Activated CD4-positive, alpha-beta T cell treated with anti-CD3 and anti-CD28 coated beads, Interleukin-2, Interleukin-6, amounts not matched to agents 100 ng/mL and 50 ng/mL, durations not matched to agents 16 hours and 8 hours (primary cell): ENCODE measurements at places on chromosomes 11 and 22.

DNA sequence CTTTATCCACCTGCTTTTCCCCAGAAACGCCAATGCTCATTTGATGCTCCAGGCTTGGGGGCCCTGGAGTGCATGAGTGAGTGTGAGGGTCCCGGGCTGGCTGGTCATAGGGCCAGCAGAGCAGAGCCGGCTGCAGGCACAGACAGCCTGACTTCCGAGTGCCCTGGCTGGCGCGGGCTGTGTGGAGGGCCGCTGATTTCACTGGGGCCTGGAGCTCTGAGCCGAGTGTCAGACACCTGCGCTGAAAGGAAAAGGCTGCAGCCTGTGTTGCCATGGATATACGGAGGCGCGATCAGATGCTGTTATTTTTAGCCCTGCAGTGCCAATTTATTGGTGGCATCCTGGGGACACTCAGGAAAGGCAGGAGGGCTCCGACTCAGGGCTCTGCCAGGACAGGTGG is 87.6 kb downstream of the ST3GAL4 start:
- no peak for DNase-seq

DNA sequence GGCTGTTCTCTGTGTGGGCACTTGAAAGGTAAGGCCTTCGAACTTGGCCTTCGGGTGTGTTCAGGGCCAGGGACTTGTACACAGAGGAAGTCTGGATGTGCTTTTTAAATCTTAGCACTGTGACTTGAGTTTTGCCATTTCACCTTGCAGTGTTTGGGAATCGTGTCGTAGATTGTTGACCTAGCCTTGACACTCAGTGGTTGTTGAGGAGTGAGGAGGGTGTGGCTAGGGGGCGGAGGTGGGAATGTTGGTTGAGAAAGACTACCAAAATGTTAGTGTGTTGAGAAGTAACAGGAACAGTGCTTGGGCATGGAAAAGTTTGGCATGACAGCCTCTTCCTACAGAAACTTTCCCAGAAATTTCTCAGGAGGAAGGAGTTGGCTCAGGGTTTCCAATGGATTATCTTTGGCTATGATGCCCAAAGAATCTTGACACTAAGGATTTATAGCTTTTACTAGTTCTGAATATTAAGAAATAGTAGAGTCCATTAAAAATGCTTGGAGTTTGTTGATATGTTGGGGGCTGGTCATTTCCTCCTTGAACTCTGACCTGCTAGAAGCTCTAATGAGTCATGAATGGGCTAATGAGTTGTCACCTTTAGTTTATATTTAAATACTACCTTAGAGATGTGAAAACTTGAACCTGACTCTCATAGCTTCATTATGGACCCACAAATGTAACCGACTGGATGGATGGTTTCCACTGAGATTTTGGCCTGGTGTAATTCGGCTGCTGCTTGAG is 40.6 kb downstream of the BARX2 start:
- no peak for DNase-seq

DNA sequence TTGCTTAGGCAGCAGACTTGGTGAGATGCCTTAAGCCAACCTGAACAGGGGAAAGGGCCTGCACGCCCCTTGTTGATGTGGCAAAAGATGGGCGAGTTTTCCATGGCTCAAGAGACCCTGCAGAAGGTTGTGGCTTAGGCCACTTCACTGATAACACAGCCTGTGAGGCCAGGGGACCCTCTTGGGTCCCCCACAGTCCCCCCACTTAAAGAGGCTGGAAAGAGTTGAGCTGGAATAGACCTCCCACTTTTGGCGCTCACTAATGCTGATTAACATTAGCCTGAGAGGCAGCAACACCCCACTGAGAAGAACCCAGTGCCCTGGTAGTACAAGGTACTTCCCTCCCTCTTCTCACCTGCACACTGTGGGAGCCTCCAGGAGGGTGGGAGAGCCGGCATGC is 107.5 kb downstream of the TRIM29 start:
- no peak for DNase-seq

GRCh38 chr11:8717876-8718753 is 35.5 kb downstream of the RPL27A start:
- DNase-seq: no peak

DNA sequence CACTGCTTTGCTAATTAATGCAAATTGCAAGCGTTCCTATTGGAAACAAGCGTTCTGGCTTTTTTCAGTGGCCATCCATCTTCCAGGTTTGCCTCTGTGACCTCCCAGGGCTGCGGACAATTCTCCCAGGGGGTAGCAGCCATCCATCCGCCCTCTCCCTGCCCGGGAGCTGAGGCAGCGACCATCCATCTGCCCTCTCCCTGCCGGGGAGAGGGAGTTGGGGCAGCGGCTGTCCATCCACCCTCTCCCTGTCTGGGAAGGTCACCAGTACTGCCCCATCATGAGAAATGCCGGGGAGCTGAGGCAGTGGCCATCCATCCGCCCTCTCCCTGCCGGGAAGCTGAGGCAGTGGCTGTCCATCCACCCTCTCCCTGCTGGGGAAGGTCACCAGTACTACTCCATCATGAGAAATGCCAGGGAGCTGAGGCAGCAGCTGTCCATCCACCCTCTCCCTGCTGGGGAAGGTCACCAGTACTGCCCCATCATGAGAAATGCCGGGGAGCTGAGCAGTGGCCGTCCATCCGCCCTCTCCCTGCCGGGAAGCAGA is 394.7 kb downstream of the BRD1 start:
- no peak for DNase-seq

DNA sequence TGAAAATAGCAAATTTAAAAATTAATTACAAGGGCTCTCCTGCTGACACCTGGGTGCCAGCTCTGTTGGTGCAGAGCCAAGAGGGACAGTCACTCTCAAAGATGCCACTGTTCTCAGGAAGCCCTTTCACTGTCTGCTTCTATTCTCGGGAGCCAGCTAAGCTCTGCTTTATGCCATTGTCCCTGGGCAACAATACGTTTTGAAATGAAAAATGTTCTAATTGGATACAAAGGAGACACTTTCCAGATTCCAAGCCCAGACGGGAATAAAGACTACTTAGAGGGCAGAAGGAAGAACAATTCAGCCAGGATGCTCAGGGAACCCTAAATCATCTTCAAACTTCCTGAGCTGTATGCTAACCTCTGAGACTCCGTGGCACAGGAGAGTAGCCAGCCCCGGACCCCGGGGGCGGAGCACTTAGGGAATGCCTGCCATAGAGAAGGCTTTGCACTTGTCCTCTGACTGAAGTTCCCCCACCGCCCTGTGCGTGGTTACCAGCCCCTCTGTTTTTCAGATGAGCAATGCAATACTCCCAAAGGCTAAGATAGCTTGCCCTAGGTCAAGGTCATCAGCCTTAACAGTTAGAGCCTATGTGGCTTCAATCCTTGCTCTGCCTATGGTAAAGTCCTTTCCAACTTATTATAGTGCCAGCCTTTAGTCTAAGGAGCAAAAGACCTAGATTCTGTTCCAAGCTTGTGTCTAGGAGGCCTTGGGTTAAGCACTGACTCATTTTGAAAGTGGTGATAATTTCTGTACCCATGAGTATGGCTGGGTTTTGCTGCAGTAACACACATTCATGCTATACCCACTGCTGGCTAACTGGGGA is 150.9 kb downstream of the CACNA1I start:
- peak; percentile 65 for DNase-seq

- DNase-seq: no peak
Measured at GRCh38 chr22:19568337-19569275, 44.4 kb upstream of the CLDN5 start.

DNA sequence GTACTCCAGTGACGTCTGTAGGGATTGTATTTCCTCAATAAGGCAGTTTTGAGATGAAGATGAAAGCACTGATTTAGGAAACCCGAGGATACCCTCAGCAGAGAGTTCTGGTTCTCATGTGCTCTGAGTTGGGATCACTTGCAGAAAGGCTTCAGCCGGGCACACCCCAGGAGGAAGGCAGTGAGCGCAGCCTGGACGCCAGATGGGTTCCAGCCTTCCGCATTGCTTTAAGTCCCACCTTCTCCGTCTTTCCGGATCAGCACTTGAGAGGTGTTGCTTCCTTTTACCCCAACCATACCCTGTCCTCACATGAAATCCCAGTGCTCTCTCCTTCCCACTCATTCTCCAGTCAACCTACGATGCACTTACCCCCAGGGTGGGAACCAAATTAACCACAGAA is 239.5 kb upstream of the CADM1 start:
- no peak for DNase-seq

DNA sequence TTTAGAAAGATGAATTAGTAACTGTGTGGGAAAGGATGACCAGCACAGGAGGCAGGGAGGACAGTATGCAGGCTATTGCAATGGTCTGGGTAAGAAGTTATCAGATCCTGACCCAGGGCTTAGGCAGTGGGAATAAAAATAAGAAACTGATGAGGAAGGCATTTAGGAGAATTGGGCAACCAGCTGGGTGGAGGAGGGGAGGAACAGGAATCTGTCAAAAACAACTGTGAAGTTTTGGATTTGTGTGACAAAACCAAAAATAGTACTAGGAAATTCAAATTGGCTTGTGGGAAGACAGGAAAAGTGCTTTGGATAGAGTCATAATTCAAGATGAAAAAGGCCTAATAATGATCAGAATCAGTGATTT is 27.9 kb downstream of the MMP13 start:
- no peak for DNase-seq

DNA sequence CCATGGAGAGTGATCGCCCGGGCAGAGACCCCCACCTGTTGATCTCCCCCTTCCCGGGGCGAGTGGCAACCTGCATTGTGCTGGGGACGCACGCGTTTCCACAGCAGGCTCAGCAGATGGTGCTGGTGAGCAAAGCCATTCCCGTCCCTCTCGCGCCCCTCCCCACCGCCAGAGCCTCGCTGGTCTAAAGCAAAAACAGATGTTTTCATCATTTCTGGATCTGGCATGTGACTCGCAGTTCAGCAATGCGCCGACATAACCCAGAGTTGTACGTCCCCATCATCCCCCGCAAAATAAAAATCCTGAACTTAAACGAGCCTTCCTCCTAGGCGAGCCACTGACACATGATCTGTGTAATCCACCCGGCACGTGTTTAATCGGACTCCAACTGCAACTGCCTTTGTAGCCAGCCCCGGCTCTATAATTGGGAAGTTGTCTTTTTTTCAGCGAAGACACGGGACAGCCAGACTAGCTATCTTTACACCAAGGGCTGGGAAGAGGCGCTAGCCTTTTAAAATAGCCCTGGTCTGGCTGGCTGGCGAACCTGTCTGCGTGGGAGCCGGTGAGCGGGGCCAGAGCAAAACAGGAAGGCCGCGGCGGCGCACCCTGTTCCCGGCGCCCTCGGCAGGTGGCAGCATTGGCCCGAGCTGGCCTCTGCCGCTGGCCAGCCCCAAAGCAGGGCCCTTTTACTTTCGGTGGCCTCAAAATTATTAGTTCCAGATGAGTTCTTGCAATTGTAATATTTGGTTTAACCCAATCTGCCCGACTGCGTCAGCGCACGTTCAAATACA is 203.0 kb upstream of the SORL1-AS1 start:
- peak; percentile 74 for DNase-seq

GRCh38 chr22:19874307-19875060 is 19.8 kb upstream of the GNB1L start:
- peak; percentile 26 for DNase-seq

GRCh38 chr11:8032576-8033304 is 45.6 kb downstream of the EIF3F start:
- no peak for DNase-seq

DNA sequence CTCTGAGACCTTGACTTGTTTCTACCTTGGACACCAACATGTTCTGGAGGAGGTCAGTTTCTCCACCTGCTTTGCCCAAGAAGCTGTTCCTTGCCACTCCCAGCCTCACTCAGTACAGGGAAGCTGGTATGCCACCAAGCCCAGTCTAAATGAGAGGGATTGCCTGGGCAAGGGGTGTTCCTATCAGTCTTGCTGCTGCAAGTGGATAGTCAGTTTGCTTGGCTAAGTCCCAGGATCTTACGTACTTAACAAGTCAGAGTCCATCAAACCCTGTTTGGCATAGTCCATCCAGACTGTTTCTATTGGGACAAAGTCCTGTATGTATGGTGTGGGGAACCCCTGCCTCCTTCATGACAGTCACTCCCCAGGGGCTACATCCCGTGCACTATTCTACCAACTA is 66.6 kb downstream of the RPL27A start:
- DNase-seq: no peak

- DNase-seq: no peak
Measured at GRCh38 chr11:48101958-48102357, 114.7 kb upstream of the OR4B1 start.

- DNase-seq: no peak
Measured at GRCh38 chr22:24341627-24342026, 71.0 kb downstream of the SPECC1L start.

DNA sequence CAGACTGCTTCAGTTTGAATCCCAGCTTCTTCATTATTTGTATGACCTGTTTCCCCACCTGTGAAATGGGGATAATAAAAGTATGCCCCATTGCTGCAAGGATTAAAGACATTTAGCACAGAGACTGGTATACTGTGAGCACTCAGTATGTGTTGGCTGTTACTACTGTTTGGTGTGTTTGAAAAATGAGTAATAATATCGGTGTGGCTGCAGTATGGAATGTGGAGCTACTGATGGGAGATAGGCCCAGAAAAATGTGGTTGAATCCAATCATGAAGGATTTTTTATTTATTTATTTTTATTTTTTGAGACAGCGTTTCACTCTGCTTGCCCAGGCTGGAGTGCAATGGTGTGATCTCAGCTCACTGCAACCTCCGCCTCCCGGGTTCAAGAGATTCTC is 9.1 kb upstream of the C1QTNF4 start:
- no peak for DNase-seq

- no peak for DNase-seq
Measured at GRCh38 chr11:64826578-64827450, 16.5 kb upstream of the MEN1 start.

GRCh38 chr22:40687706-40688105 is 8.4 kb downstream of the MCHR1 start:
- DNase-seq: no peak

GRCh38 chr11:132907651-132908413 is 624.5 kb downstream of the OPCML start:
- no peak for DNase-seq

DNA sequence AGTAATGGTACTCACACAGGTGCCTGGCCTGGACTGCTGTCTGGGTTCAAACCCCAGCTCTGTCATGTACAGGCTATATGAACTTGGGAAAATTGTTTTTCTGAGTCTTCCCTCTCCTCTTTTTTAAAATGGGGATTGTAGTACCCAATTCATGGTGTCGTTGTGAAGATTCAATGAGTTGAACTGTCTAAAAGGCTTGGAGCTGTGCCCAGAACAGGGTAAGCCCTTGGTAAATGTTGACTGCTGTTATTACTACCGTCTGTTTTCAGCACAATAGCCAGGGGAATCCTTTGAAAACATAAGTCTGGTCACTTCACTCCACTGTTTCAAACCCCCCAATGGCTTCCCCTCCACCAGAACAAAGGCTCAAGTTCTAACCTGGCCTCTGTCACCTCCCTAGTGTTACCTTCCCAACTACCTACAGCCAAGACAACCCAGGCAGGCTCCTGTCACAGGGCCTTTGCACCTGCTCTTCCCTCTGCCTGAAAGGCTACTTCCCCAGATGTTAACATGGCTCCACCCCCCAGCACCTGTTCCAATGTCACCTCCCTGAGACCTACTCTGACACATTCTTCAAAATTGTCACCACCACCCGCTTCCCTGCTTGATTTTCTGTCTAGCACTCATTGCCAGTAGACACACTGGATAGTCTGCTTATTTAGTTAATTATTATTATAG is 152.8 kb downstream of the CHST1 start:
- DNase-seq: no peak
